ENCODE measurements at places on chromosomes 3 and 15.
A peak's percentile ranks its signal among the peaks of the same experiment; 100 is the strongest.

DNA sequence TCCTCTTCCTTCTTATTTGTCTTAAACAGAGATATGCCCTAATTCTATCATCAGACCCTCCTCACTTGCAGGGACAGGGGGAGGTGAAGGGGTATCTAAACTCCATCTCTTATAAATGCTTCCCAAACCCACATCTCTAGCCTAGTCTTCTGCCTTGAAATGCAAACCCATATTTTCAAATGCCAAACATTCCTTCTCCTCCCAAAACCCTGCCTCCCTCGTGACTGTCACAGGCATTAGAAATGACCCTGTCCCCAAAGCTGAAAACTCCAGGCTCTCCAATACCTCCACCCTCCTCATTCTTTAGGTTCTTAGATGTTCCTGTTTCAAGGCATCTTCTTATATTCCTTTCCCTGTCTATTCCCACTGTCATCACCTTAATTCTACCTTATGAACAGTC is 191.0 kb downstream of the ERC2 start:
- no peak for DNase-seq

GRCh38 chr3:11570789-11571495 is 72.8 kb downstream of the VGLL4 start:
- no peak for DNase-seq

GRCh38 chr15:25401501-25401900 is 37.3 kb downstream of the UBE3A start:
- DNase-seq = no peak

GRCh38 chr15:70741107-70741531 is 22.2 kb downstream of the UACA start:
- DNase-seq = peak; percentile 76

- DNase-seq = no peak
These were observed 67.9 kb downstream of the IGSF11 start for GRCh38 chr3:118966700-118967099.

GRCh38 chr15:52765785-52766184 is 24.4 kb downstream of the ONECUT1 start:
- peak; percentile 44 for DNase-seq

- DNase-seq = peak; percentile 95
These were observed 1.0 kb upstream of the MEX3B start for GRCh38 chr15:82046666-82047452.

GRCh38 chr15:43977072-43977884 is 150.5 kb downstream of the WDR76 start:
- no peak for DNase-seq

DNA sequence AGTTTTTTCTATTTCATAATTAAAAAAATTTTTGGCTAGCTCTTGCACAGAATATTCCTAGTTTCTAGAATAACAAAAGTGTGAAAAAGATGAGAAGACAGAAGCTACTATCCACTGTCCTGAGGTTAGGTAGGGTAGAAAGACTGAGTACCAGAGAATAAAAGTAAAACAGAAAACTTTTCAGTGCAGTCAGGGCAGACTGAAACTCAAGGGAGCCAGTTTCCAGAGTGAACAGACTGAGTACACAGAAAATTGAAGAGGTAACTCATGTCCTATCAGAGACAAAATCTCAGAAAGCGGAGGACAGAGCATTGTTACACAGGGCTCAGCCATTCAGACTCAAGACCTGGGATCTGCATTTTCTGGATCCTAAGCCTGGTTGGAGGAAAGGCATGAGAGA is 8.8 kb upstream of the FBXO40 start:
- no peak for DNase-seq

DNA sequence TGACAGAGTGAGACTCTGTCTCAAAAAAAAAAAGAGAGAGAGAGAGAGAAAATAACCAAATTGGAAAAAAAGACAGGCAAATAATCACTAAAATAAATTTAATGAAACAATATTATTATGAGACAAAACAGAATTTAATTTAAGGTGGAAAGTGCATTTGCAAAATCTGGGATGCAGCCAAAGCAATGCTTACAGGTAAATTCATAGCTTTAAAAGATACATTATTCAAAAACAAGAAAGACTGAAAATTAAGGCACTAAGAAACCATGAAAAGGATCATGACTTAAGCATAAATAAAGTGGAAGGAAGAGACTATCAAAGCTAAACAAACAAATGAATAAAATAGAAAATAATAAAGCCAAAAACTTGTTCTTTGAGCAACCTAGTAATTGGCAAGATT is 37.7 kb downstream of the GRIP2 start:
- DNase-seq = no peak

- DNase-seq = no peak
These were observed 99.6 kb downstream of the SLC25A26 start for GRCh38 chr3:66320390-66320789.

GRCh38 chr3:53747559-53747958 is 98.7 kb downstream of the CHDH start:
- DNase-seq = no peak

DNA sequence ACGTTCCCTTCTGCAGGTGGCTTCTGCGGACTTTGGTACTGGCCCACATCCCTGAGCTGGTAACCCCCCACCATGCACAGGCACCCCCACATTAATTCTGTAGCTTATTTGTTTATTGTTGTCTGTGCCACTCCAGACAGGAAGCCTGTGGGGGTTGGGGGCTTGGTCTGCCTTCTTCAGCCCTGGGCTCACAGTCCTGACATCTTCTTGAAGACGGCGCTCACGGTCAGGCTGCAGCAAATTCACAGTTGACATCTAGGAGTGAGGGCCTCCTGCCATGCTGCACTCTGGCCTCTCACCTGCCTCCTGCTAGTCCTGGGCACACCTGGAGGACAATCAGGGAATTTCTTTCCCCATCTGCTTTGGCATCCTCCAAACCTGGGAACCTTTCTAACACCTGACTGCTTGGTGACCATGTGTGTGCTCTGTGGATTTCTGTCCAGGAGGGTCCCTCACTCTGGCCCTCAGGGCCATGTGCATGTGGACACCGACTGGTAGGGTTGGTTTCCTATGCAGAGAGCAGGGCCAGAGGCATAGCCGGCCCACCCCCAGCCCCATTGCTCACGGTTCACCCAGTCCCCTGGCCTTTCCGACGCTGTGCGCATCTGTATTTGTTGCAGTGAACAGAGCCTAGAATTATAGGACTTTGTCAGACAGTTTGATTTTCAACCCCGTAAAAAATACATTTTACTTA is 68.8 kb downstream of the APBA2 start:
- no peak for DNase-seq

DNA sequence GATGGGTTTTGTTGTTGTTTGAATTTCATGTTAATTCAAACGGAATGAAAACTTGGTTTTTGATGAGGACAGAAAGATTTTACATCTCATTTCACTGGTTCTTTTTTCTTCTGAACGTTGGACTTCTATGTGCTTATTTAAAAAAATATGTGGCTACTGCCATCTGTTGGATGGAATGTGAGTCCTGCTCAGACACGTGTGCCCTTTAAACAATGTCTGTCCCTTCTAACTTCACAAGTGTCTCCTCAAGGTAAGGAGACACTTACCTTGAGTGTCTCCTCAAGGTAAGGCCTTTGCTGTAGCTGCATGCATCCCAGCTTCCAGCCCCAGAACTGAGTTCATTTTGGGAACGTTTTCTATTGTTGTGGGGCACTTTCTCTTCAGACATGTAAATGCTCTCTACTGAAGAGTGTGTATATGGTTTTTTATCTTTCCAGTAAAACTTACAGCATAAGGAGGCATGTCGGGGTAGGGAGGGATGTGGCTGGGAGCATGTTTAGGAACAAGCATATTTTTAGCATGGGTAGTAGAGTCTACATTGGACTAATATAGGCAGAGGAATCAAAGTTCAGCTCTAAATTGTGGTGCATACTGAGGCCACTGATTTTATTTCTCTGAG is 63.1 kb upstream of the UBE3A start:
- no peak for DNase-seq

DNA sequence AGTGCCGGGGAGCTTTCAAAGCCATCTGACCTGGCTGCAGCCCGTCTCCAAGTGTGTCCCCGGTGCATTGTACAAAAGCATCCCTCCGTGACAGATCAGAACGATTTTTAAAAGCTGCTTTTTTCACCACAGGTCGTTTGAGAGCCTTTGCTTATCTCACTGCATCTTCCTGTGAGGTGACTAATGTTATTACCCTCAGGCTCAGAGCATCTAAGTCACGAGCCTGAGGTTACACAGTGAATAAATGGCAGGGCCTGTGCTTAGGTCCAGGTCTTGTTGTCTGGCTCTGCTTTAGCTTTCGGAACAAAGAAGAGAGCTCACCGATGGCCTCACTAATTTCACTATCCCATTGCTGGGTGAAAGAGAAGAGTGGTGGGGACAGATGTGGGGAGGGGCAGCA is 83.3 kb downstream of the SEC22A start:
- DNase-seq = no peak

DNA sequence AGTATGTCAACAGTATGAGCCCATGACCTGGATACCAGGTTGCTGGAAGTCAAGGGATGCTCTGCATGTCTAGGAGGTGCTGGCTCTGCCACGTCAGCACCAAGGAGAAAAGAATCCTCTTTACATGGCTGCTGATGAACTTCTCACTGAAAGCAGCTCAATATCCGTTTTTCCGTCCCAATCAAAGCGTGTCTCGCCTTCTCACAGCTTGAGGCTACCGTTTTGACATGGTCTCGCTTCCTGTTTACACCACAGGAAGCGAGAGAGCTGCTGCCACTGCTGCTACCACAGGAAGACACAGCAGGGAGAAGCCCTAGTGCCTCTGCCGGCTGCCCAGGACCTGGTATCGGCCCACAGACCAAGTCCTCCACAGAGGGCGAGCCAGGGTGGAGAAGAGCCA is 27.3 kb downstream of the STARD5 start:
- no peak for DNase-seq

DNA sequence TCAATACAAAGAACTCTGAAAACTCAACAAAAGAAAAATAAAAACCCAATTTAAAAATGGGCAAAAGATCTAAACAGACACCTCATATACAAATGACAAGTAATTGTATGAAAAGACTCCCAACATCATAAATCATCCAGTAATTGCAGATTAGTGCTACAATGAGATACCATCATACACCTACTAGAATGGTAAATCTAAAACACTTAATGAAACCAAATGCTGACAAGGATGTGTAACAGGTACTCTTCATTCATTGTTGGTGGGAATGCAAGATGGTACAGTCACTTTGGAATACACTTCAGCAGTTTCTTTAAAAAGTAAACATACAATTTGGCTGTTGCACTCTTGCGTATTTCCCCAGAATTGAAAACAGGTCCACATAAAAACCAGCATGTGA is 68.4 kb downstream of the LHFPL4 start:
- DNase-seq = no peak

- no peak for DNase-seq
These were observed 104.5 kb downstream of the IGF2BP2 start for GRCh38 chr3:185720326-185720725.

DNA sequence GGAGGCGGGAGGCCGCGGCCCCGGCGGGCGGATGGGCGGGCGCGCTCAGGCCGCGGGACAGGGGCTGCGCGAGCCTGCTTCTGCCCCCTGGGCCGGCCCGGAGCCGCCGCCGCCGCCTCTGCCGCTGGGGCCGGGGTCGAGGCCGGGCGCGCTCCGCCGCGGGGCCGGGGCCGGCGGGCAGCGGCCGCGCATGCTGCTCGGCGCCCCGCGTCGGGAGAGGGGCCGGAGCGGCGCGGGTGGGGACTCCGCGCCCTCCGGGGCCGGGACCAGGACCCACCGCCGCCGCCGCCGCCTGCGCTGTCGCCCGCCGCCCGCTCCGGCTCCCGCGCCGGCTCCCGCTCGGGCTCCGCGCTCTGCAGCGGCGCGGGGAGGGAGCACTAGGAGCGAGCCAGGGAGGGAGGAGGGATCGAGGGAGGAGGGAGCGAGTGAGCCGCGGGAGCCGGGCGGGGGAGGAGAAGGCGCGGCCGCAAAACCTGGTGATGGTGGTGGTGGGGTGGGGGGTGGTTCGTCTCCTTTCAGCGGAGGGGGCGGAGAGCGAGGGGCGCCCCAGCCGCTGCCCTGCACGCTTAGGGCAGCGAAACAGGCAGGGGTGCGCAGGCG is at the start of gene LINGO1:
LINGO1 (minus strand) TSS at position 379 of the 600 bp plus-strand sequence. CDS start 597 bp downstream, outside the sequence.
- DNase-seq = peak; percentile 37

GRCh38 chr3:58116161-58116955 is 94.4 kb downstream of the DNASE1L3 start:
- no peak for DNase-seq

DNA sequence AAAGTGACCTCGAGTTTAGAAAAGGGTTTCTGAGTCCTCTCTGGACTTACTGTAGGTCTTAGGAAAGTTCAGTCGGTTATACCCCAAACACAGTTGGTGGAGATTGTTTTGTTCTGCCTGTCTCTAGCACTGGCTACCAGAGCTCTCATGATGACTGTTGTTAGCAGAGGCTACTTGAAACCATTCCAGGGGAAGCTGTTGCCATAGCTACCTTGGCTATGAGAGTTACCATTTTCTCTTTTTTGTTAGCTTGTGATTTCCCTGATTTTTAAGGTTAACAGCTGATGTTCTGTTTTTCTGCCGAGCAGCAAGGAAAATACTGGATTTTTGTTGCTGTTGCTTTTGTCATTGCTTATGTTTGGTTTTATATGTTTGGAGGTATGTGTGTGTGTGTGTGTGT is 26.7 kb downstream of the ABHD2 start:
- DNase-seq = peak; percentile 74

Data from A549 (cell line).